ENCODE measurements at places on chromosomes 12 and 14.

GRCh38 chr12:91841822-91842221 lies 303.8 kb downstream of the BTG1 start:
- no peak for DNase-seq

- DNase-seq: no peak
Measured at GRCh38 chr12:131869871-131870418, 24.5 kb upstream of the ULK1 start.

DNA sequence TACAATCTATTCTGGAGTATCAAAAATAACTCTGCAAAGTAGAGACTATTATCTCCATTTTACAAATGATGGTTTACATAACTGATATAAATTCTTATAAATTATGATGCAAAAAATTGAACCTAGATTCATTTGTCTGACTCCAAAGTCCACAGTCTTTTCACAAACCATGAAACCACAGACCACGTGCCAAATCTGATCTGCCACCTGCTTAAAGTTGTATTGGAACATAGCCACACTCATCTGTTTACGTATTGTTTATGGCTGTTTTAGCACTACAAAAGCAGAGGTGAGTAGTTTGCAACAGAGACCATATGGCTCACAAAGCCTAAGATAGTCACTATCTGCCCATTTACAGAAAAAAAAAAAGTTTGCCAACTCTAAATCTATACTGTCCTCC lies 105.3 kb downstream of the KCNH5 start:
- DNase-seq: no peak

- no peak for DNase-seq
Measured at GRCh38 chr14:24110060-24110459, 4.5 kb upstream of the DCAF11 start.

GRCh38 chr12:95481072-95481471 lies 7.1 kb downstream of the METAP2 start:
- DNase-seq: no peak

- DNase-seq: no peak
Measured at GRCh38 chr14:87230726-87231125, 762.3 kb downstream of the GALC start.

DNA sequence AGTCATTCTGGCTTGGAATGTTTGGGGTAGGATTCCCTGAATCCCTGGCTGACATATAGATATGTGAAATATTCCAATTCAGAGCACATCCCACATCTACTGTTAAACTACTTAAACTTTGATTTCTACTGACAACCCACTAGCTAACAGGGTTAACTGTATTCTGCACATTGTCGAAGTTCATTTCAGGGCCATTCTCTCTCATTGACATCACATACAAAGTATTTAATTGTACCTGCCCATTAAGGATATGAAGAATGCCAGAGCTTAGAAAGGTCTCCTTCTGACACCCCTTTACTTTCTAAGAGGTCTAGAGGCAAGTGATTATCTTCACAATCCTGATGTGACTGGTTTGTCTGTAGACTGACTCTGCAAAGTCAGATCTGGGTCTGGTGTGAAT lies 2.8 kb upstream of the DCN start:
- DNase-seq: no peak

DNA sequence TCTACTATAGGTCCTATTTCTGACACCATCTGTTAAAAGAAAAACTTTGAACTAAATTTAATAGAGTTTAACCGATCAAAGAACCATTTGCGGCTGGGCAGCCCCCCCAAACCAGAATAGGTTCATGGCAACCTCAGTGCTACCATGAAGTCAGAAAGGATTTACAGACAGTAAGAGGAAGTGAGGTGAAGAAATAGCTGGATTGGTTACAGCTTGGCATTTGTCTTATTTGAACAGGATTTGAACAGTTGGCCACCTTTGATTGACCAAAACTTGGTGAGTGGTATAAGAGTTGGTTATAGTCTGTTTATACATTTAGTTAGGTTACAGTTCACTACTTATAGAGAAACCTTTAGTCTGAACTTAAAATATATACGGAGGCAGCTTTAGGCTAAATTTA lies 88.9 kb downstream of the TXNDC16 start:
- DNase-seq: no peak

Measured in NT2/D1 (cell line).